Activated CD4-positive, alpha-beta T cell treated with anti-CD3 and anti-CD28 coated beads, Interleukin-2, amount 50 U/mL, for 16 hours (primary cell): ENCODE measurements at places on chromosomes 13 and 19.

- DNase-seq: peak; percentile 31
These were observed 19.6 kb downstream of the FUZ start for GRCh38 chr19:49793561-49793840.

DNA sequence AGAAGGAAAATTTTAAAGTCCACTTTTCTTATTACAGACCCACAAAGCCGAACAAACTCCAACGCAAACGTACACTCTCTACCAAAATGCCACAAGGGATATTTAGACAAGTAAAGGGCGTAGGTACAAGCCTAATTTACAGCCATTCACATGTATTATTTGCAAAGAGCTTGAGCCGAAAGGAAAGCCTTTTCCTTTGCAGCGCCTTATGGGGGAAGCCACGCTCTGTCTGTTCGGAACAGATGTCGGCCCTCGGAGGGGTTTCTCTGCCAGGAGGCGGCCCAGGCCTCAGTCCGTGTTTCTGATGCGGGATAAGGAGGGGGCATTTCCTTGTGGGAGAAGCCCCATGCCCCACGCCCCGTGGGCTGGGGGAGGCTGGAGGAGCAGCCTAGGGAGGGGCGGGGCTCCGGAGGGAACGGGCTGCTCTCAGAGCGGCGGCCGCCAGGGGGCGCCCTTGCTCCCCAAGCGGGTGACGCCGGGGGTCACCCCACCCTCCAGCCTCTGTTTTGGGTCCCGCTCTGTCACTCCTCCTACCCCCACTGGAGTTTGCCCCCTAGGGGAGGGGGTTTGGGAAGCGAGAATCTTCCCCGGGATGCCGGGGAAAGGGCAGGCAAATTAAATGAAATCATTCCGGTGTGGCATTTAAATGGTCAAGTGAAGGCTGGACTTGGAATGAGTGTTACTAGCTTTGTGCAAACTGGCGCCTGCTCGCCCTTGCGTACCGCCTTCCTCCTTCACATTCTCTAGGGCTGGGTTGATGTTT lies 2.9 kb downstream of the HTR2A start:
- peak; percentile 61 for DNase-seq

GRCh38 chr19:17555929-17556813 lies 722 bp downstream of the COLGALT1 start:
- DNase-seq: peak; percentile 33

DNA sequence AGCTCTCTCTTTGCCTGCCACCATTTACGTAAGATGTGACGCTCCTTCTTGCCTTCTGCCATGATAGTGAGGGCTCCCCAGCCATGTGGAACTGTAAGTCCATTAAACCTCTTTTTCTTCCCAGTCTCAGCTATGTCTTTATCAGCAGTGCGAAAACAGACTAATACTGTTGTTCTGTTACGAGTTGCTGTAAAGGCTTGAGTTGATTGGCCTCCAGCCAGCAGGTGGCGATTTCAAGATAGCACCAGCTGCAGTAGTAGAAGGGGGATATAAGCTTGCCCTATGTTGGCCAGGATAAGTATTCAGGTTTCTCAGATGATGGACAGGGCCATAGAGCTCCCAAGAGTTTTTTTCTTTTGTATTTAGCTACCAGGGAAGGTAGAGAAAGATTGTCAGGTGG lies 385.5 kb downstream of the MZT1 start:
- no peak for DNase-seq

GRCh38 chr19:42555801-42556200 lies 27.5 kb upstream of the CEACAM1 start:
- no peak for DNase-seq

DNA sequence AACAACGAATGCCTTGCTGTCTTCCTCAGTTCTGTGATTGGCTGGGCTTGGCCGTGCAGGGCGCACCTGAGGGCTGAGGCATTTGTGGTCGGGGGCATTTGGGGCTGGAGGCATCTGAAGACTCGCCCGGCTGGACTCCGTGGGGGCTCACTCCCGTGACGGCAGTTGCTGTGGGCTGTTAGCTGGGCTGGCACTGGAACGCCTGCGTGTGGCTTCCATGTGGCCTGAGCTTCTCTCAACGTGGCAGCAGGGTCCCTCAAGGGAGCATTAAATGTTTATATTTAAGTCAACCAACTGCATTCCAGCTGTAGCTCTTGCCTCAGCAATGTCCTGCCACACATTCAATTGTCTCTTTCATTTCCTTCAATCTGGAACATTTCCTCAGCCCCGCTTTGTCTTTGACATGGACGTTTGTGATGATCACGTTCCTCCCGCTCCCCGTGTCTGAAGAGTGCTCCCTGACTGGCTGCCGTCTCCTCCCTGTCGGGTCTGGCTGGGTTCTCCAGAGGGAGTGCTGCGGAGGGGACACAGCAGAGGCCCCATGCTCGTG lies 21.0 kb downstream of the CCDC8 start:
- no peak for DNase-seq

- DNase-seq: no peak
These were observed 16.4 kb upstream of the WASF3 start for GRCh38 chr13:26541041-26541440.

DNA sequence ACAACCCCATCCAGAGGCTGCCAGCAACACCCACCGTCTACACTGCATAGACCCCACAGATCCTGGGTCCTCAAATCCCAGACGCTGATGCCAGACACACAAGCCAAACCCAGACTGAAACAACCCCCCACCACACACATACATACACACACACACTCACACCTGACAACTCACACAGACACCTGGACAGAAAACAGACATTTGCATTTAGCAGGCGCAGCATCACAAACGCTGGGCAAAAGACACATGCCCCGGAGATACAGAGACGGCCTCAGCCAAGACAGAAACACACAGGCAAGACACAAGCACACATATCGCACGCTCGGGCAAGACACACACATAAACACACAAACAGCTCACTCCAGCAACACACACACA lies 1.3 kb downstream of the BBC3 start:
- DNase-seq: no peak

DNA sequence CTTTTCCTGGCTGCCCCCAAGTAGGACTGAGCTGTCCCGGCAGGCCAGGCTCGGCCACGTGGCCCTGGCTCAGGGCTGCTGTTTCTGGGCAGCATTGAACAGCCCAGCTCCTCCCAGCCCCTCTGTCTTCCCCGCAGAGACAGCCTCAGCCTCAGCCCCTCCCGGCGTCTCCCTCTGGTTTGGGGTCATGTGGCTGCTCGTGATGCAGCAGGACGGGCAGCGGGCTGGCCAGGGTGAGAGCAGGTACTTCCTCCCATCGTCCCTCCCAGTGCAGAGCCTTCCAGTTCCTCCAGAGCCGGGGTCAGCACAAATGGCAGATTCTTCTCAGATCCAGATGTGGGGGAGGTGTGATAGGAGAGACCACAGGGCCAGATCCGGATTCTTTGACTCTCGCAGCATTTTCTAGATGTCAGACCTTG lies 114.6 kb downstream of the KDM4B start:
- DNase-seq: no peak

DNA sequence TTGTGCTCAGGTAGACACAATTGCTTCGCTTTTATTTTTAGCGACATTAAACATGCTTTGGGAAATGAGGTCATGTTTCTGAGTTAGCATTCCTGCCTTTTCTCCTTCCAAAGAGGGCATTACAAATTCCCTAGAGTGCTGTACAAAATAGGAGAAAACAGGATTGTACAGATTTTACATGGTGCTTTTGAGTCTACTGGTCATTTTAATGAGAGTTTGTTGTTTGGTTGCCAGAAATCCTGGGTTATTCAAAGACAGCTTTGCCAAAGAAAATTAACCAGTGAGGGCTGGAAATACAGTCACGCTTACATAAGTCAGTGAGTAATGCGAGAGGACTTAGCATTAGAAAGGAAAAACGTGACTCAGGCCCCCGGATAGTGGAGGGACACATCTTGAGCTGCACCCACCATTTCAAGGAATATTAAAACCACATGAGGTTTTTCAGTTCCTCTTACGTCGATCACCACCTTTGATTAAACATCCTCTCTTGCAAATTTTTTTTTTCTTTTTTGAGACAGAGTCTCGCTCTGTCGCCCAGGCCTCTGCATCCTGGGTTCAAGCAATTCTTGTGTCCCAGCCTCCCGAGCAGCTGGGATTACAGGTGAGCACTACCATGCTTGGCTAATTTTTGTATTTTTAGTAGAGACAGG lies 55.4 kb downstream of the SACS start:
- peak; percentile 77 for DNase-seq
